ENCODE measurements at places on chromosomes 5 and 9.

DNA sequence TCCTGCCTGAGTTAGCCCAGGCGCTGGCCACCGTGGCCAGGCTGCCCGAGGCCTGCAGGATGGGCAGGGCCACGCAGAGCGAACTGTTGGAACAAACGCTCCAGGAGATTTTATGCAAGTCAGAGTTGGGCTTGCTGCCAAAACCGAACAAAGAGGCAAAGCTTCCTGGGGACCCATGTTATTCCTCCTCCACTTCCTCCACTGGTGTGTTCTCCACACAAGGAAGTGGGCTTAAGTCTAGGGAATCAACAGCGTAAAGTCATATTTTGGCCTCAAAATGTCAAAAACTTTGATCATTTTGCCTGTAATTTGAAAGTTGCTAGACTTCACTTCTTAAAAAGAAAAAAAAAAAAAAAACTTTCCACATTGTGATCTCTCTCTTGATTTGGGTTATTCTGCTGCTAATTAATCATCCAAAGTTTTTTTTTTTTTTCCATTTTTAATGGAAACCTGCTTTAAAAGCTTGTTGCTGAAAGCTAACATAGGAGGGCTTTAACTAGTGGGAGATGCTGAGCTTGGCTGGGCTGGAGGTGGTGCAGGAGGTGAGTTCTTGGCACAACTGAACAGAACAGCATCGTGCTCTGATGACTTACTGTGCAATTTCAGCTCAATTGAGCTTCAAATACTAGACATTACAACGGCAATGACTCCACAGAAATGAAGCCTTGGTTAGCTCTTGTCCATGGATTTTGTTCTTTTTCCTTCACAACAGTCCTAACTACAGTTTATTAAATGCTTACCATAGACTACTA is 73.0 kb downstream of the PTPDC1 start:
- DNase-seq: no peak

DNA sequence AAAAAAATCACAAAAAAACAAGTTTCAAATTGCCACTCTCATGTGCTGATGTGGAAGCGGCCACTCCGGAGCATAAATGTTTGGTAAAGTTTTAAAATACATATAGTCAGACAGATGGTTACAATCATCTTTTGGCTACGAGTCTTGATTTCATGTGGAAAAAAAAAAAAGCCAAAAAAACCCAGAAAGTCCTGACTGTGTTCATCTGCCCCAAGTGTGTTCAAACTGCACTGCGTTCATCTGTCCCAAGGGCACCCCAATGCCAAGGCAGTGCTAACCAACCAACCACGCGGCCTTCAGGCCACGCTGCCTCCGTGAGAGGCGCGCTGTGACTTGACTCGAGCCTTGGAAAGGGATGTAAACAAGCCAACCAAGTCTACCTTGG is 127.1 kb downstream of the MYO10 start:
- no peak for DNase-seq

GRCh38 chr5:159002171-159002570 is 97.5 kb downstream of the EBF1 start:
- no peak for DNase-seq

GRCh38 chr5:149549461-149550267 is 1.6 kb downstream of the CSNK1A1 start:
- DNase-seq: no peak

DNA sequence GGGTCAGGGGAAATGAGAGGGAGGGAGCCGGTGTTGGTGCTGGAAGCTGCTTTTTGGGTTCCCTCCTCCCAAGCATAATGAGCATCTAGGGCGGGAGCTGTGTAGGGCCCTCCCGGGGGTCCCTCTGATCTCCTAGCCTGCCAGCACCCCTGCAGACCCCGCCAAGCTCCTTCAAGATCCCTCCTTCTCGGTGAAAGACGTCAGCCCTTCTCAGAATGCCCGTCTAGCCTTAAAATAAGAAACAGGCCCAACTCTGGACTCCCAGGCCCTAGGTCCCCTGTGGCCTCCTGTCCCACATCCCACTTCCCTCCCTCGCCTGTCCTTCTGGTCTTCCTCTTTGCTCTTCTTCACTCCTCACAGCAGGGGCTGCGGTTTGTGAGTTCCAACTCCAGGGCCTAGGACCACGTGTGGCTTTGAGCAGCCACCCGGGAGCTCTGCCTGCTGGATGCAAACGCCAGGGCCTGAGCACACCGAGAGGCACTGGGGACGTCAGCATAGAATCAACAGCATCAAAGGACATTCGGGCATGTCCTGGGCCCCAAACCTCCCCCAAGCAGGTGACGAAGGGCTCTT is 8.8 kb upstream of the SCGB3A1 start:
- no peak for DNase-seq

- no peak for DNase-seq
Observed at GRCh38 chr9:72753266-72753893, 199.5 kb downstream of the ALDH1A1 start.

- no peak for DNase-seq
Observed at GRCh38 chr9:116336133-116336862, 182.7 kb downstream of the PAPPA start.

- no peak for DNase-seq
Observed at GRCh38 chr5:28254846-28255245, 1216.5 kb upstream of the CDH9 start.

DNA sequence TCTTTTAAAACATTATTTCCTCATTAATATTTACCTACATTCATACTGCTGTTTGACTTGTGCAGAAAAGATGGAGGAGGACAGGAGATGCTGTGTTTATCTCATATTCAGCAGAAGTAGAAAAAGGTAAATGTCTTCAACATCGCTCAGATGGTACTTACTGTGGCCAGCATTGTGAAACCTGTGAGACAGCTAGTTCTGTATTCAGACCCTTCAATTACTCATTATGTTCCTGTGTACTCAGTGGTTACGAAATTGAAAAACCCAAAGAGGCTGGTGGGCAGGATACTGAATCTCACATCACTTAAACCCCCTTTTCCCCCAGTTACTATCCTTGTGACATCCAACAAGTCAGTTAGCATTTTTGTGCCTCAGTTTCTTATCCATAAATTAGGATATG is 216.0 kb downstream of the KDM4C start:
- no peak for DNase-seq

GRCh38 chr5:136232316-136232715 is 39.4 kb upstream of the SMIM32 start:
- DNase-seq: no peak

- DNase-seq: no peak
Observed at GRCh38 chr9:26870292-26870691, 22.3 kb downstream of the CAAP1 start.

- DNase-seq: no peak
Observed at GRCh38 chr5:94540856-94541494, 77.4 kb downstream of the KIAA0825 start.

- DNase-seq: no peak
Observed at GRCh38 chr5:32020271-32020670, 153.8 kb downstream of the GOLPH3 start.

DNA sequence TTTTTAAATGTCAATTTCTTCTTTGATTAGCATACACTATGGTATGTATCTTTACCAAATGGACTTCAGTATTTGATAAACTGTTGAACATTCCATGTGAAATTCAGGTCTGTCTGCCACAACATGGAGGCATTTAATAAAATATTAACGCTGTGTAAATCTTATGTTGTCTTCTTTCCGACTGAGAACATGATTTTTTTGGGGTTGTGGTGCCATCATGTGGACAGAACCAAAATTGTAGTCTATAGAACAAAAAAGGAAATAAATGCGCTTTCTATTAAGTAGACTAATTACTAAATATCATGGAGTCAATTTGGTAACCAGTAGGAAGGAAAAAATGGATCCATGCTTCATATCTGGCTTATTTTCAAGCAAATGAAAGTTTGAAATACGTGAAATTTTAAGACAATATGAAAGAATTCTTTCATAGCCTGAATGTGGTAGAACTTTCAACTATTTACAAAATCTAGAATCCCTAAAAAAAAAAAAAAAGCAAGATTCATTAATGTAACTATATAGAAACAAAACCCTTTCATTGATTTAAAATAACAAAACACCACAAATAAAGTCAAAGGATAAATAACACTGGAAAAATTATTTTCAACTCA is 2.8 kb upstream of the PLK2 start:
- DNase-seq: no peak

All from activated CD8-positive, alpha-beta memory T cell treated with anti-CD3 and anti-CD28 coated beads for 48 hours (primary cell).